ENCODE measurements at places on chromosomes 11 and 22.
A peak's percentile ranks its signal among the peaks of the same experiment; 100 is the strongest.

DNA sequence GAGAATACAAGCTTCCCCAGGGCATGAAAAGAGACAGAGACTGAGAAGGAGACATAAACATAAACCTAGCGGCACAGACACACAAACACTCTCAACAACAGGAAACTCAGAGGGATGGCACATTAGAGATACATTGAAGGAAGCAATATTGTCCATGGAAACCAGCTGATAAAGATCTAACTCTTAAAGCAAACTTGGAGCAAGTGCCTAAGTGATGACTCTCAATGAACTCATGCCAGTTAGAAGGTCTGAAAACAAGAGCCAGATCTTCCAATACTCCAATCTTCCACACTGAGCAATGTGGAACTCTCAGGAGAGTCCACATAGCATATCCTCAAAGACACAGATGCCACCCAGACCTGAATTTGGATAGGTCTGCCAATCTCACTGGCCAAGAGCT lies 168.8 kb upstream of the ISX start:
- DNase-seq = no peak

- peak; percentile 84 for DNase-seq
These were observed 107.8 kb downstream of the OSBP2 start for GRCh38 chr22:30802202-30803166.

GRCh38 chr11:44347538-44347937 lies 37.6 kb upstream of the ALX4 start:
- DNase-seq = no peak

- DNase-seq = peak; percentile 29
These were observed 72.3 kb downstream of the ARFGAP2 start for GRCh38 chr11:47104261-47104950.

DNA sequence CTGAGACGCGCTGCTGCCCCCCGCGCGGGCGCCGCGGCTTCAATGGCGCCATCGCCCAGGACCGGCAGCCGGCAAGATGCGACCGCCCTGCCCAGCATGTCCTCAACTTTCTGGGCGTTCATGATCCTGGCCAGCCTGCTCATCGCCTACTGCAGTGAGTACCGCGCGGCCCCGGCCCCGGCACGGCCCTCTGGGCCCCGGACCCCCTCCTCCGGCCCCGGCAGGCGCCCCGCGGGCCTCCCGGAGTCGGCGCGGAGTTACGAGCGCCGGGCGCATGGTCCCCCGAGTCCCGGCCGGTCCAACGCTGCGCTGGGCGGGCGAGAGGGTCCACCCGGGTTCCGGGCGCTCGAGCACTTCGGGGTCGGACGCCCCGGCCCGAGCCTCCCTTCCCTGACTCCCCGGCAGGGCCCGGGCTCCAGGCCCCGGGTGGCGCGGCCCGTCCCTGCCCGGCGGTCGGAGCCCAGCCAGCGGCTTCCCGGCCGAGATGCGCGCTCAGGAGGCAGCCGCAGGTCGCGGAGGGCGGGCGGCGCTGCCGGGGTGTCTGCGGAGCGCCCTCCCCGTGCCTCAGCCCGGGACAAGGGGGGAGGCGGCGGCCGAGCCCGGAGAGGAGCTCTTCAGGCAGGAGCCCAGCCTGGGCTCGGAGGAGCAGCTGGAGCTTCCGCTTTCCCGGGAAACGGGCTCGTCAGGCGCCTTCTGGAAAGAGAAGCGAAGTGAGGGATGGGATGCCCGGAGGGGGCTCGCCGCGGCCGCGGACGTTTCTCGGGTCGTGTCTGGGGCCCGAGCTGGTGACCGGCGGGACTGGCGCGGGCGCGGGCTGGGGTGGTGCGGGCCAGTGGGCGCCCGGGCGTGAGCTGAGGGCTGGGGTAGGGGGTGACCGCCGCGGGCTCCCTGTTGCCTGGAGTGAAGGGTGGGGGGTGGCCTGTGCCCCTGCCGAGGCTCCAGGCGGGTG lies 1337.8 kb downstream of the BRD1 start:
- no peak for DNase-seq

DNA sequence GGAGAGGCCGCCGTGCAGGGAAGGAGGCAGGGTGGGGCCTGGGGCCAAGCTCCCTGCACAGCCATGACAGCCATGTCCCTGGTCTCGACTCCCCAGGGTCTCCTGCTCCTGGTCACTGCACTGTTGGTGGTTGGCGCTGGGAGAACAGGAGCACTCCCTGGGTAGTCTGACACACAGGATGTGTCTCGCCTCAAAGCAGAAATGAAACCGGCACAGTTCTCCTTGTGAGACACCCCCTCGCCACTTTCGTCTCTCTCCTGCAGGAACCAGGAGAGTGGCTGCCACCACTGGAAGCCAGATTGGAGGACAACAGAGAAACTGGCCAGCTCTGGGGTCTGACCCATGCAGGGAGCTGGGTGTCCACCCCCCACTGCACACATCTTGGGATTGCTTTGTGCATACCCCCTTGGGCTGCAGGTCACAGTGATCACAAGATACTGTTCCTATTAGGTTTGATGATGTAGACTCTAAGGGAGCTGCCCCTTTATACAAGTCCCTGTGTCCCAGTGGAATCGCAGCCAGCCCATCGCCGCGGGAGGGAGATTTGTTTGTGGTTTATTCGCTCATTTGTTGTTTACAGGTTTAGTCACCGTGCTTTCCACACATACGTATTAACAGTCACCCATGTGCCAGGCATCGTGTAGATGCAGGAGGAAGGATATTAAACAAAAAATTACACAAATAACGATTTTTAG lies 27.0 kb upstream of the YWHAH start:
- peak; percentile 74 for DNase-seq

DNA sequence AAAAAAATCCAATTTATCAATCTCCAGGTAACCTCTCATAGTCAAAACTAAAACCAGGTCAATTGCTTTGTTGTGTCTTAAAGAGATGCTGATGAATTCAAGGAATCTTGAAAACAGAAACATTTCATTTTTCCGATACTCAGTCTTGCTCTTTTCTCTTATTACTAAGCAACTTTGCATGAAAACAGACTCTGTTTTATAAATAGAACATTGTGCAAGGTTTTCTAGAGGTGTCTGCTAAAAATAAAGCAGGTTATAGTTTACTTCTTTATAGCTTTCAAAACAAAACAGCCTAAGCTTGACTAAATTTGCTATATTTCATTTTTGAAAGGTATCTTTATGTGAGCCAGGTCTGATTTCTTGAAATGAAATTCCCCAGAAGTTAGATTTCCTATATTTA lies 109.3 kb downstream of the ARL14EP start:
- DNase-seq = no peak

DNA sequence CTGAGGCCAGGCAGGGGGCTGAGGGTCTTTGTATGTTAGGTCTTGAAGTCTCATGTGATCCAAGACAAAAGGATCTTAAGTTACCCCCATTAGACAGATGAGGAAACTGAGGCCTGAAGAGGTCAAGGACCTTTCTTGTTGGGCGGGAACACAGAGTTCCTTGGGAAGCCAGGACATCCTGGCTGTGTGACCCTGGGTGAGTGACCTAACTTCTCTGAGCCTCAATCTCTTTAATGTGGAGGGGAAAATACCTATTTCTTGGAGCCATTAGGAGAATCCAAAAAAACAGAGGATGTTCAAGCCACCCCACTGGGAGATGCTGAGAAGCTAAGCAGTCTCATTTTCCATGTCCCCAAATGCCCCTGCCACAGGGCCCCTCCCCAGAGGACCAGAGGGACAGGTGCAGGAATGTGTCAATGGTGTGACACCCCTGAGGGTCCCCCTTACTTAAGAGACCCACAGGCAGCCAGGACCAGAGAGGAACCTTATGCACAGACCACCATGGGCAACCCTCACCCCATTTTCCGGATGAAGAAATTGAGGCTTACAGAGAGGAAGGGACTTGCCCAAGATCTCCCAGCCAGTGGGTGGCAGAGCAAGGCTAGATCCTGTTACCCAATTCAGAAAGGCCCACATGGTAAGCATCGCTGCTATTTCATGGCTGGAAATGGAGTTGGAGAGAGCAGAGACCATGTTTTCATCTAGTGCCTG lies 8.0 kb downstream of the RAC2 start:
- DNase-seq = peak; percentile 90

GRCh38 chr22:22933807-22934542 lies 46.4 kb downstream of the IGLL5 start:
- no peak for DNase-seq

GRCh38 chr11:12092714-12093113 lies 17.7 kb upstream of the MICAL2 start:
- DNase-seq = no peak

- no peak for DNase-seq
These were observed 32.1 kb downstream of the ARHGEF17 start for GRCh38 chr11:73340164-73340563.

- no peak for DNase-seq
These were observed 936 bp downstream of the IL17REL start for GRCh38 chr22:50011447-50012210.

GRCh38 chr22:24133187-24133965 lies 47.9 kb upstream of the SUSD2 start:
- DNase-seq = no peak

- DNase-seq = no peak
These were observed 3.7 kb downstream of the OR8B2 start for GRCh38 chr11:124380585-124380984.

DNA sequence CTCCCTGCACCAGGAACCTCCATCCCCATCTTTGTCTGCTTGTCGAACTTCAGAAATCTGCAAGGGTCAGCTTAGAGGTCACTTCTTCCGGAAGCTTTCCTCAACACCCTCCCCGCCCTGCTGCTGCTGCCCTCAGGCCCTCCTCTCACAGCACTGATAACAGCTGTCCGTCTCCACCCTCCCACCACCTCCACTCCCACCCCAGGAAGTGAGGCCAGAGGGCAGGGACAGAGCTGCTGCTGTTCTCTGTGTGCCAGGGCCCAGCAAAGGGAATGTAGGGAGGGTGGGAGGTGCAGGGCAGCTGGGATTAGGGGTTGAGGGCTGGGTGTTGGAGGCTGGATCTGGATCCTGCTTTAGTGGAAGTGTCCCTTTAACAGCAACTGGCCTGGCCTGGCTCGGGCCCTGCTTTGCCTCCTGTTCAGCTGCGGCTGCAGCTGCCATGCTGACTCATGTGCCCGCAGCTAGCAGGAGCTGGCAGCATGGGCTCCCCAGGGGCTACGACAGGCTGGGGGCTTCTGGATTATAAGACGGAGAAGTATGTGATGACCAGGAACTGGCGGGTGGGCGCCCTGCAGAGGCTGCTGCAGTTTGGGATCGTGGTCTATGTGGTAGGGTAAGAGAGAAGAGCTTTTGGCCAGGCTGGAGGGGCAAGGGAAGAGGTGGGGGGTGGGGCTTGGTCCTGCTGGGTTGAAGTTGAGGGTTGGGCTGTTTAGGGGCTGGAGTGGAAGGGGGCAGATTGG lies at the start of gene P2RX6:
TSS of gene P2RX6 (plus strand) at position 440 of the 740 bp plus-strand sequence. CDS start at position 450, 10 bp downstream.
- peak; percentile 36 for DNase-seq

- no peak for DNase-seq
These were observed 243.4 kb upstream of the PLET1 start for GRCh38 chr11:112504056-112504455.

DNA sequence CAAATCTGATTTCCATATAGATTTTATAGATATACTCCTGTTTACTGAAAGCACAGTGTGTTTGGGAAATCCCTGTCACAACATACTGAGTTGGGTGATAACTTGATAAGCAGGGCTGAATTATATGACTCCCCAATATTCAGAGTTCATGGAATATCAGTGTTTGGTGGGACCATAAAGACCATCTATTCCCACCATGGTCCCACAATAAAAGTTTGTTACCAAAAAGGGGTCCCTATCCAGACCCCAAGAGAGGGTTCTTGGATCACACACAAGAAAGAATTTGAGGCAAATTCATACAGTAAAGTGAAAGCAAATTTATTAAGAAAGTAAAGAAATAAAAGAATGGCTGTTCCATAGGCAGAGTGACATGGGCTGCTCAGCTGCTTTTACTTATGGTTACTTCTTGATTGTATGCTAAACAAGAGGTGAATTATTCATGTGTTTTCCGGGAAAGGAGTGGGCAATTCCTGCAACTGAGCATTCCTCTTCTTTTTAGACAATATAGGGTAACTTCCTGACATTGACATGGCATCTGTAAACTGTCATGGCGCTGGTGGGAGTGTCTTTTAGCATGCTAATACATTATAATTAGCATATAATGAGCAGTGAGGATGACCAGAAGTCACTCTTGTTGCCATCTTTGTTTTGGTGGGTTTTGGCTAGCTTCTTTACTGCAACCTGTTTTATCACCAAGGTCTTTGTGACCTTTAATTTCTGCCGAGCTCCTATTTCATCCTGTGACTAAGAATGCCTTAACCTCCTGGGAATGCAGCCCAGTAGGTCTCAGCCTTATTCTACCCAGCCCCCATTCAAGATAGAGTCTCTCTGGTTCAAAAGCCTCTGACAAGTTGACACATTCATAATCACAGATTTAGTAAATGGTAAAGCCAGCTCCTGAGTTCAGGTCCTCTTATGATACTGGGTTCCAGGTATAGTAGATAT lies 240.6 kb upstream of the PDGFD start:
- no peak for DNase-seq

DNA sequence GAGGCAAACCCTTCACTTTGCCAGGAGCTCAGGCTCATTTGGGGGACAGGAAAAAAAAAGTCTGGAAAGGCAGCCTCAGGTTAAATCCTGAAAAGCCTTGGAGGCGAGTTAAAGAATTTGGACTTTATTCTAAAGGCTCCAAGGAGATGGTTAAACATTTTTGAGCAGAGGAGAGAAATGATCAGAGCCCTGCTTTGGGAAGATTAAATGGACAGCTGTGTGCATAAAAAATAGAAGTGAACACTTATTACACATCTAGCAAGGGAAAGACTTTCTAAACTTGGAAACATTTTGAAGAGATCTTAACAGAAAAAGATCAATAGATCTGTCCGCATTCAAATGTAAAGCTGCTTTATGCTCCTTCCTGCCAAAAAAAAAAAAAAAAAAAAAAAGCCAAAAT lies 8.4 kb upstream of the RAB3IL1 start:
- no peak for DNase-seq

DNA sequence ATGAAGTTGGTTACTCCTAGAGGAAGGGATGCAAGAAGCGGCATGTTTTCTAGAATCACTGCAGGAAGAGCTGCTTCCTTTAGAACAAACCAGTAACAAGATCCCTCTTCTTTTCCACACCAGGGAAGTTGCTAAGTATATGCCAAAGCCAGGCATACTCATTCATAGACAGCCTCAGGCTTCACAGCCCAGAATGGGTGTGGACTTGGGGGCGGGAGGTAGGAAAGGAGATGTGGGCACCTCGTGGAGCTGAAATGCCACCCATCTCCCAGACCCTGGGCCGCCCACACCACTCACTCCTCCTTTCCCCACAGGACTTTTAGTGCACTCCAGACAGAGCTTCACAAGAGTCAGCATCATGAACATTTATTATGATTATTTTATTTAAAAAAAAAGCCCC lies 16.0 kb upstream of the TMEM121B start:
- no peak for DNase-seq

- peak; percentile 48 for DNase-seq
These were observed 12.0 kb downstream of the TRIOBP start for GRCh38 chr22:37708580-37709444.

GRCh38 chr22:33903012-33903411 lies 17.3 kb downstream of the LARGE1 start:
- DNase-seq = no peak

DNA sequence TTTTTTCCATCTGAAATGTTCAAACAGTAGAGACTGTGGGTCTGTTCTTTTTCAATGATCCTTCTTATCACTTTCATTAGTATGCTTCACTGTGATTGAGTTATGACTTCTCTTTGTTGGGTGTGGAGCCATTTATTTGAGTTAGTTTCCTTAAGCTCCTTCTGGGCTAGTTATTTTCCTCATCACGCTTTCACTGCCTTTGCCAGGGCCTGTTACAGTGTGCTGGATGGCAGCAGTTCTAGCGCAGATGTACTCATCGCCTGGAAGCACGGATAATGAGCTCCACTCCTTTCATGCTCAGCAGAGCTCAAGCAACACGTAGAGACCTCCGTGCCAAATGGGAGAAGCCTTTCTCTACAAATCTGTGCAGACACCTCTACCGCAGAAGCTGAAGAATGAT lies 7.0 kb upstream of the ARHGAP42 start:
- no peak for DNase-seq

- DNase-seq = no peak
These were observed 9.9 kb downstream of the KCNQ1OT1 start for GRCh38 chr11:2689651-2690575.
